Stimulated activated CD8-positive, alpha-beta memory T cell treated with anti-CD3 and anti-CD28 coated beads, Interleukin-4, amount 100 ng/mL, for 48 hours (primary cell): ENCODE measurements at places on chromosomes 16 and 17.

DNA sequence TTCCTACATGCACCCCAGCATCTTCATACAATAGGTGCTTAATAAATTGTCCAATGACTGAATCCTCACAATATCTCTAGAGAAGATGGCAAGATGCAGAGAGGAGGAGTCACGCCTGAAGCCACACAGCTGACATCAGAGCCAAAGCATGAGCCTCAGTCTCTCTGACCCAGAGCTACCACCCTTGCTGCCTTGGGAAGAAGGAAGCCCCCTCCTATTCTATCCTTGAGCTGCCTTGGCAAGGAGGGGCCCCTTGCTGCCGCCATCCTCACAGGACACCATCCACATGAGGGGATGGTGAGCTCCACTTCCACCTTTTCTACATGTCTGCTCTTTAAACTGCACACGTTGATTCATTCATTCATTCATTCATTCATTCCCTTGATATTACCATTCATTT, 37.0 kb upstream of the C16orf78 start:
- no peak for DNase-seq

- DNase-seq, result peak; percentile 66
Observed at GRCh38 chr16:66342294-66342900, 24.1 kb upstream of the CDH5 start.

DNA sequence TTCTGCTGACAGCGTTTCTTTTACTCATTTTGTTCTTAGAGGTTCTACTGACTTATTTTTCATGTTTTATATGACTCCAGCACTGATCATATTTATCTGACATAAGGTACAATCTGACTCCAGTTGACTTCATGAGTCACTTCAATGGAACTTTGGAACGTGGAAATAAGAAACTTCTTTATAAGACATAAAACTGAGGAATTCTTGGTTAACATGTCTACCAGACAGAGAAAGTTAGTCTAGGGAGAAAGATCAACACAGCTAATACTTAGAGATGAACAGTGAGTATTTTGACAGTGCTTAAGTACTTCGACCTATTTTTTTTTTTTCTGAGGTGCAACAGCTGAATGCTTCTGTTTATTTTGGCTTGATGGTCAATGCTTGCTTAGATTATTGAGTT, 679.5 kb downstream of the KCNJ2 start:
- DNase-seq, result no peak

DNA sequence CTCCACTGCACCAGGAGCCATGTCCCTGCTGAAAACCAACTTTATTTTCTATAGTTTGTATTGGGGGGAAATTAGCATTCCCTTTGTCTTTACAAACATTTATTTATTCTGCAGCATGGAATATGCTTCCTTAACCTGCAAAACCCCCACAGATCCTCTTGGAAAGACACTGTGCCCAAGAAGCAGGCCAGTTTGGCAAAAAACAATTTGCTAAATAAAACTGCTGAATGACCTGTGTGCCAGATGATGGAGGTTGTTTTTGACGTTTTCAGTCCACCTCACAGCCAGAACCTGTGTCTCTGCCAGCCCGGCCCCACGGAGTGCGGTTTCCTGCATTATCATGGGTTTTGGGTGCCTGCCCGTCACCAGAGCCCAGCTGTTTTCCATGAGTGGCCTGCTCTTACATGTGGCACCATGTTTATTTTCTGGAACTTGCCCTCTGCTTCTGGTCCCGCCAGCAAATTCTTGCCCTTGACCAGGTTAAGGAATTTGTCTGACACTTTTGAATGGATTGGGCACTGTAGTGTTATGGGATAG, 26.4 kb downstream of the ORC6 start:
- no peak for DNase-seq

DNA sequence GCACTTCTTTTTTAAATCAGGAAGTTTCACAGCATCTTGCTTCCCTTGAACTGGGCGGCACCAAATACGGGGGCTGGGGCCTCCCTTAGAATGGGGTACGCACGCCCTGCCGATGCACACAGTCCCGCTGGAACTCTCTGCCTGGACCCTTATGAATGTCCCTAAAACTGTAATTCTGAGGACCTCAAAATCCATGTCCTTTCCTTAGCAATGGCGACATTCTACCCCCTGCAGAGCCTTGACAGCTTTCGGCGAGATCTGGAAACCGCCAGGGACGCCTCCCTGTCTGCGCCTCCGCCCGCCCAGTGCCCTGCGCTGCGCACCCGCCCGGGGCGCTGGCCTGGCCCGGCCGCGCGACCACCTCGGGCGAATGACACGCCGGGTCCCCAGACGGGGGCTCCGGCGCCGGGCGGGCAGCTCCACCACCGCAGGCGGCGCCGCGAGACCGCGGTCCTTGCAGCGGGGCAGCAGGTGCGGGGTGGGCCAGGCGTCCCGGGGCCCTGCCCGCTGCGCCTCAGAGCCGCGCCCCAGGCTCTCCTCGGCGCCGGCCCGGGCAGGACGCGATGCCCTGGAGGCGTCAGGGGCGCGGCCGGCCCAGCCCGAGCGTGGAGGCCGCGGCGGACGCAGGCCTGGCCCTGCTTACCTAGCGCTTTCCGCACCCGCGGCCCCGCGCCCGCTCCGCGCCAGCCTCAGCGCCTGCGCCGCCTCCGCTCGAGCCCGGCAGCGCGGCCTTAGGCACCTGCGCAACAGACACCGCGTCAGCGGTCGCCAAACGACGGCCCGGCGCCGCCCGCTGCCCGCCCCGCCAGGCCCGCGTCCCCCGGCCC, 548 bp downstream of the HAGH start:
- peak; percentile 73 for DNase-seq

- no peak for DNase-seq
Observed at GRCh38 chr16:49494474-49494873, 120.9 kb downstream of the C16orf78 start.
